ENCODE measurements at places on chromosomes 4 and X. TPM values are rescaled to one million over a fixed set of nuclear protein-coding genes. Genes with fewer than 3 reads are reported as not detected.

The NPY5R gene
- 2.7 TPM for polyA plus RNA-seq

The FRMD7 gene
- polyA plus RNA-seq, result not detected

The SASH3 gene
- 14.3 TPM for polyA plus RNA-seq

The EGFL6 gene
- not detected for polyA plus RNA-seq

The MAGED1 gene
- 47.9 TPM for polyA plus RNA-seq

The MAGEA9B gene
- not detected for polyA plus RNA-seq

The FAM47E gene
- polyA plus RNA-seq, result 6.9 TPM

The AREG gene
- 0.32 TPM for polyA plus RNA-seq

The CORIN gene
- 0.40 TPM for polyA plus RNA-seq

The GIMD1 gene
- polyA plus RNA-seq, result not detected

The MAGED4B gene
- 62.9 TPM for polyA plus RNA-seq

The GPR173 gene
- 2.1 TPM for polyA plus RNA-seq

All from adrenal gland (tissue), 19 donors.